ENCODE measurements at places on chromosomes 11 and 22.

- no peak for DNase-seq
Measured at GRCh38 chr11:1168721-1169161, 11.0 kb downstream of the MUC5AC start.

DNA sequence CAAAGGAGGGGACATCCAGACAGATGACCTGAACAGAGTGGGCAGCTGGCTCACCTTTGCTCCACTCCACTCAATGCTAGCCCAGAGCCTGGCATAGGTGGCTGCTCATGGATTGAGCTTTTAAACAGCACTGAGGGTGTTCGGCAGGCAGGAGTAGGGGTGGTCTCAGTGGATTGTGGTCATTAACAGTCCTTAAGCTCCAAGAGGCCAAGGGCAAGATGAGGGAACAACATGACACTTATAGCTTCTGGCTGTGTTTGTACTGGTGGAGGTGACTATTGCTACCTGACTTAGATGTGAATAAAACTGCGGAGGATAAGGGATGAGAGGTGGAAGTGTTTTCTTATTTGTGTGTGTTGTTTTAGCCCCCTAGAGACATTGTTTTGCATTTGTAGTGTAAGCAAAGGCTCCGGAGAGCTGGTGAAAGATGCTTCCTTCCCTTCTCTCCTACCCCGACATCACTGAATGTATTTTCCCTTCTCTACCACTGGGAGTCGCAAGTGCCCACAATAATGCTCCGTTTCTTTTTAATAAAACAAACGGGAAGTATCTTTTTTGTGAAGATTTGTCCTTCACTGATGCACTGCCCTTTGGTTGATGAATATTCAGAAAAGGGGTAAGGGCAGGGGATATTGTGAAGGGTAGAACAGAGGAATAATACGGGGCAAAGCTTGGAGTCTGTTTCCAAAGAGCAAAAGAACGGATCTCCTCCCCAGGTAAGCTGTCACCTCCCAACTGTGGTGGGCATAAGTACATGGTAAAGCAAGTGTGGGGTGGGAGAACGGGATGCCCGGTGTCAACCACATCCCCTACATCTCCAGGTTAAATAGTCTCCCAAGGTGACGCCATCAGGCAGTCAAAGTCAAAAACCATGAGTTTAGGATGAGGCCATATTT lies 27.5 kb upstream of the MTNR1B start:
- no peak for DNase-seq

GRCh38 chr11:17802491-17802890 lies 67.9 kb downstream of the KCNC1 start:
- no peak for DNase-seq

GRCh38 chr22:30289980-30290313 lies 642 bp upstream of the CASTOR1 start:
- no peak for DNase-seq

DNA sequence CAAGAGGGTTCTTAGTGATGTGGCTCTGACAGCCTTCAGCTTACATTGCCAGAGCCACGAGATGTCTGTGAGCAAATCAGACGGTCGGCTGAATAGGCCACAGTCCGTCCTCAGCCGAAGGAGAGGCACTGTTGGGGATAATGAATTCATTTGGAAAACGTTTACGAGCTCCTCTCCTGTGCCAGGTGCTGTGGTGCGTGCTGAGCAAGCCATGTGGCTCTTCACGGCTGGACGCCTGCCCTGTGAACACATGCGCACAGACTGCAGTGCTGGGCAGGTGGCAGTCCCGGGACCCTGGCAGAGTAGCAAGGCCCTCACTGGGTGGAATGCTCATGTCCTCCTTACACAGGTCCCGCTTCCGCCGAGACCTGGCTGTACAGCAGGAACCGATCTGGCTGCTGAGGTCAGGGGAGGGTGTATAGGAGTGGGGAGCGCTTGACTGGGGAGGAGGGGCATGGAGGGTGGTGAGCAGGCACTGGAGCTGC lies 6.8 kb downstream of the TBC1D22A start:
- no peak for DNase-seq

GRCh38 chr22:46455446-46455845 lies 82.0 kb downstream of the CELSR1 start:
- no peak for DNase-seq

DNA sequence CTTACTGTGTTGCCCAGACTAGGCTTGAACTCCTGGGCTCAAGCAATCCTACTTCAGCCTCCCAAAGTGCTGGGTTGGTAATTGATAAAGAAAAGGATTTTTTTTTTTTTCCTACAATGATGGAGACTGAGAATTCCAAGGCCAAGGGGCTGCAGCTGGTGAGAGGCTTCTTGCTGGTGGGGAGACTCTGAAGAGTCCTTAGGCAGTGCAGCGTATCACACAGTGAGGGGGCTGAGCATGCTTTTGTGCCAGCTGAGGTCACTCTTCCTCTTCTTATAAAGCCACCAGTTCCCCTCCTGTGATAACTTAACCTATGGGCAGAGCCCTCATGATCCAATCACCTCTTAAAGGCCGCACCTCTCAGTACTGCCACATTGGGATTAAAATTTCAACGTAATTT lies 28.2 kb upstream of the CCDC81 start:
- DNase-seq: no peak

DNA sequence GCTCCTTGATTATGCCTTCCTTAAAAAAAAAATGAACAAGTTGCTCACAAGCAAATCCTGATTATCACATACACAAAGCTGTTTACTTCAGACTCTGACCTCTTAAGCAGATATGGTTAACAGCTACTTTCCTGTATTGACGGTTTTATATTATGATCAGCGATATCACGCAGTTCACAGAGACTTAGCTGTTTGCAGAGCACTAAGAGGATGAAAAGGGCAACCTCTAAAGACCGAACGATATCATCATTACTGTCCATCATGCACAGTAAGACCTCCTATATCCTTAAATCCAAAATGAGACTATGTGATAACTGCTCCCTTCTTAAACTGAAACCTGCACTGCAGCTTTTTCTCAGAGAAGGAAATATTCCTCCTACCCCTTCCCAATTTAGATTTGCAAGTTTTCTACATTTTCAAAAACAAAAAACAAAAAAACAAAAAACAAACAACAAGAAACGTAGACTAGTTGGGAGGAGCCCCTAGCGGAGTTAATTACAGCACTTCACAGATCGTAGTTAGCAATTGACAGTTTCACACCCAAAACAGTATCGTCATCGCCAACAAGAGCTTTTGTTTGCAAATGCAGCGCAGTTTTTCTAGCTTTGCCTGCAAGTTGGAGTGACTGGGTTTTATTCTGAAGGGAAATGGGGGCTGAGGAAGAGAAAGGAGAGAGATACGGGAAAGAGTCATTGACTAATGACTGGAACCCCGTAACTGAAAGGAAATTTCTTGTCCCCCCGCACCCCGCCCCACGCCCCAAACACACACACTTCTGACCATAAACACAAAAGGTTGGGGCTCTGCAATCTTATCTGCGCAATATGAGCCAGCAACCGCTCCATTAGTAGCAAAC lies 1.2 kb downstream of the DDX6 start:
- DNase-seq: no peak

DNA sequence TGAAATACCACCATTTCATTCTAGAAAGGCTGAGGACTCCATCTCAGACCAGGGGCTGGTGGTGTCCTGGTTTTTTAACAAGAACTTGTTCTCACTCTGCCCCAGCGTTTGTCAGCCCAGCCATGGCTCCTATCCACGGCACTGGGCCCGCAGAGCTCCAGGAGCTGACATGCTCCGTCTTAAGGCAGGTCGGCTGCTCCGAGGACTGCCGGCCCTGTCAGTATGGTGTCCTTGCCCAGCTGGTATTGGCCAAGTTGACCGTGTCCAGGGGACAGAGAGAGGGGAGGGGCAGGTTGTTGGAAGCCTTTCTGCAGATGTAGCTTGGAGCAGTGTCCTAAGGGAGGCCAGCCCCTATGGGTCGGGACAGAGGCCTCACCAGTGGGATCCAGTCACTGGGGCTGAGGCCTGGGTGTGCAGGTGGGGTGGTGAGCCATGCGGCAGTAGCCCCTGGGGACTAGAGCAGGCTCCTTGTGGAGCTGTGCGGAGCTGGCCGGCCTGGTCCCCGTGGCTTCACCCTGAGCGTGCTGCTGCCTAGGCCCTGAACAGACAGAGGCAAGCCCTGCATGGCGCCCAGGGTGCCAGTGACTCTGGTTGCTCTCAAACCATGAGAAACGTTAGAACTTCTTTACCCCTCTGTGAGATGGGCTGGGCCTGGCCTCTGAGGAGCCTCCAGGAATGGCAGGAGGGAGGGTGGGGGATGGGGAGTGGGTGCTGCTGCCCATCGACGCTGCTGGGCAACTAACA lies 39.9 kb upstream of the KCNQ1OT1 start:
- DNase-seq: no peak

GRCh38 chr11:106724293-106724892 lies 293.9 kb downstream of the GUCY1A2 start:
- no peak for DNase-seq

GRCh38 chr11:16969010-16969999 lies 44.9 kb downstream of the PLEKHA7 start:
- no peak for DNase-seq

DNA sequence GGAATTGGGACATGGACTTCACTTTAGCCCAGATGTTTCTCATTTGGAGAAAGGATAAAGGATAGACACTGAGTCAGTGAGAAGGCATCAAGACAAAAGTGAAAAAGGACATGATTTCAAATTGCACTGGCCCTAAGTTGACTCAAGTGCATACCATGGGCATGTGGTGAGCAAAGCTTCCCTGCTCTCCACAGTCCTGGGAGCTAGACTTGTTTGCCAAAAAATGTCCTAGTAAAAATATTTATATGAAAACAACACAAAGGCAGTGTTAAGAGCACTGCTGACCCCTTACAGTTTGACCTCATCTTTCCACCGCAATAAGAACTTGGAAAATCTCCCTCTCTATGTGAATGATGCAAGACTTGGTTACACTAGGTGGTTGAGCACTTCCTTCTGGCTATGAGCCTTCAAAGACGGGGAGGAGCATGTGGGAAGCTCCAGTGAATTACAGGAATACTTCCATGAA lies 46.5 kb upstream of the FIBIN start:
- peak; percentile 86 for DNase-seq

DNA sequence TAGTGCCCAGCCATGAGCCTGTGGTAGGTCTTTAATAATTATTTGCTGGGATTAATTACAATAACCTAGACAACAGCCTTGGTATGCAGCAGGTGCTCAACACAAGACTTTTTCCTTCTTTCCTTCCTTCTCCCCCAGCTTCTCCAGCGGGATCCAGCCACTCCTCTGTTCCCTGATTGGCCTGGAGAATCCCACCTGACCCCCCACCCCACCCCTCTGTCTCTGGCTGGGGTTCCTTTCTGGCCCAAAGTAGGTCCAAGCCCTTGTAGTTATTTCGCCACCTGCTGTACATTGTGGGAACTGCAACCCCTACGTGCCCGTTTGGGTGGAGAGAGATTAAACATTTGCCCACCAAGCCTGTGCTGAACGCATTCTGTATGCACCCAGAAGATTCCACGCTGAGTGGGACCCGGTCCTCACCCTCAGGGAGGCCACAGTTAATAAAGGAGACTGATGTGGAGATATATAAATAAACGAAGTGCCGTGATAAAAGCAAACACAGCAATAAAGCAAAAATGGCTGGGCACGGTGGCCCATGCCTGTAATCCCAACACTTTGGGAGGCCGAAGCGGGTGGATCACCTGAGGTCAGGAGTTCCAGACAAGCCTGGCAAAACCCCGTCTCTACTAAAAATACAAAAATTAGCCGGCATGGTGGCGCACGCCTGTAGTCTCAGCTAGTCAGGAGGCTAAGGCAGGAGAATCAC lies 32.1 kb upstream of the DGKZ start:
- DNase-seq: no peak

GRCh38 chr11:97732011-97732632 lies 1288.6 kb upstream of the CNTN5 start:
- no peak for DNase-seq

DNA sequence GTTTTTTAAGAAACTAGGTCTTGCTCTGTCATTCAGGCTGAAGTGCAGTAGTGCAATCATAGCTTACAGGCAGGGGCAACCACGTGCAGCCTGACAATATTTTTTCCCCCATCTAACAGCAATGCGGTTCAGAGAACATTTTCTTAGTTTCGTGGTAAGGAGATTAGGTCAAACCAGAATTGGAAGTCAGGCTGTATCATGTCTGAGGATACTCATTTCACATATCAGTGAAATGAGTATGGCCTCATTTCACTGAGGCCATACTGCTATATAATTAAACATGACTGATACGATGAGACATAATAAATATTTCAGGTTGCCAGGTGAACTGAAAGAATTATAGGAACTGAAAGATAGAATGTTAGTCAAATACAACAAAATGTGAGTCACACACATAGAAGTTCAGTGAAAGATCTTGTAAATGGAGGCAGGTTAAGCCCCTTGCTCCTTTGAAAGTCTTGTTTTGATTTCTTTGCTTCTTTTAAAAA lies 32.5 kb upstream of the IZUMO1R start:
- DNase-seq: no peak

- no peak for DNase-seq
Measured at GRCh38 chr22:22076361-22076760, 93.8 kb upstream of the TOP3B start.

DNA sequence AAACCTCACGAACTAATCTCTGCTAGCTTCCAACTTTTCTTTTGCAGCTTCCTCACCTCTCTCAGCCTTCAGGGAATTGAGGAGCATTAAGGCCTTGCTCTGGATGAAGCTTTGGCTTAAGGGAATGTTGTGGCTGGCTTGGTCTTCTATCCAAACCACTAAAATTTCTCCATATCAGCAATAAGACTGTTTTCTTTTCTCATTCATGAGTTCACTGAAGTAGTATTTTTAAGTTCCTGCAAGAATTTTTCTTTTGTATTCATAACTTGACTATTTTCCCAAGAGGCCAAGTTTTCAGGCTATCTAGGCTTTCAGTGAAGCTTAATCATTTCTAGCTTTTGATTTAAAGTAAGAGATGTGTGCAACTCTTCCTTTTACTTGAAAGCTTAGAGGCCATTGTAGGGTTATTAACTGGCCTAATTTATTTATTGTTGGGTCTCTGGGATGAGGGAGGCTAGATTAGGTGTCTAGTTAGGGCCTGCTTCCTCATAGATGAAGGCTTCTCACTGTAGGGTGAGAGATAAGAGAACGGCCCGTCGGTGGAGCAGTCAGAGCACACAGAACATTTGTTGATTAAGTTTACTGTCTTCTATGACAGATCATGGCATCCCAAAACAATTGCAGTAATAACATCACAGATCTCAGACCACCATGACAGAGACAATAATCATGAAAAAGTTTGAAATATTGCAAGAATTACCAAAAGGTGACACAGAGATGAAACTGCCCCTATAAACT lies 33.2 kb downstream of the CSF2RB start:
- DNase-seq: no peak

GRCh38 chr11:116929414-116930090 lies 92.1 kb upstream of the APOA1 start:
- no peak for DNase-seq

Measured in coronary artery (tissue), 2 donors.